ENCODE measurements at places on chromosomes 1 and 21.

DNA sequence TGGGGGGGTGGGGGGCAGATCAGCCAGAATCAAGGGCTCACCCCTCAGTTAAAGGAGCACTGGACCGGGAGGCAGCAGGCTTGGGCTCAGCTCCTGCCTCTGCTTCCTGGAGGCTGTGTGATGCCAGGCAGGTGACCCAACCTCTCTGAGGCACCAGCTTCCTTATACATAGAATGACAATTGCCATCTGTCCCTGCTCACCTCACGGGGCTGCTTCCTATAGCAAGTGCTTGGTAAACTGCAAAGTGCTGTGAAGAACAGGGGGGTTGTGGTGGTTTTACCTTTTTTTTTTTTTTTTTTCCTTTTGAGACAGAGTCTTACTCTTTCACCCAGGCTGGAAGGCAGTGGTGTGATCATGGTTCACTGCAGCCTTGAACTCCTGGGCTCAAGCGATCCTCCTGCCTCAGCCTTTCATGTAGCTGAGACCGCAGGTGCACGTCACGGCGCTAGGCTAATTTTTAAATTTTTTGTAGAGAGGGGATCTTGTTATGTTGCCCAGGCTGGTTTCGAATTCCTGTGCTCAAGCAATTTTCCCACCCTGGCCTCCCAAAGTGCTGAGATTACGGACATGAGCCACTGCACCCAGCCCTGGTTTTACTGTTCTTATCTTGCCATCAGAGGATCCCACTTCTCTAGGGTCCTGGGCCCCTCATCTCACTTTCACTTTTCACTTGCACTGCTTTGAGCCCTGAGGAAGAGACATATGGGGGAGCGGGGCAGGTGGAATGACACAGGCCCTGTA lies 11.6 kb downstream of the KCNQ4 start:
- no peak for DNase-seq

- DNase-seq = no peak
Measured at GRCh38 chr1:32501865-32502264, 37.0 kb downstream of the ZBTB8B start.

DNA sequence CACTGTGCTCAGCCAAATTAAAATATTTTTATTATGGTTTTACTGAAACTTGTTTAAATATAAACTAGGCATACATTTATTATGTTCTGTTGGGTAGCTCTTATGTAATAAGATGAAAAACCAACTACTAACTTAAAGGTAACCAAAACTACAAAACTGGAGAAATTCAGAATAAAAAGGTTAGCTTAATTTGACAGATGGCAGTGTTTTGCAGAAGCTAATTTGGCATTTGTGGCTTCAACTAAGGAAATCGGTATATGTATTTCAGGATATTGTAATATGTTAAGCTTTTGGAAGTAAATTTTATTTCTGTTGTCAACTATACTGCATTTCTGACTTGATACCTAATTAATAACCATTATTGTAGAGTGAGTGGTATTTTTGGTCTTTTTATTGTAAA lies 18.8 kb downstream of the USP25 start:
- no peak for DNase-seq

- no peak for DNase-seq
Measured at GRCh38 chr21:31838586-31839355, 34.0 kb upstream of the HUNK start.

GRCh38 chr1:67383999-67384638 lies 46.1 kb downstream of the SERBP1 start:
- DNase-seq = no peak

GRCh38 chr1:207388721-207389120 lies 65.4 kb upstream of the CR2 start:
- DNase-seq = no peak

DNA sequence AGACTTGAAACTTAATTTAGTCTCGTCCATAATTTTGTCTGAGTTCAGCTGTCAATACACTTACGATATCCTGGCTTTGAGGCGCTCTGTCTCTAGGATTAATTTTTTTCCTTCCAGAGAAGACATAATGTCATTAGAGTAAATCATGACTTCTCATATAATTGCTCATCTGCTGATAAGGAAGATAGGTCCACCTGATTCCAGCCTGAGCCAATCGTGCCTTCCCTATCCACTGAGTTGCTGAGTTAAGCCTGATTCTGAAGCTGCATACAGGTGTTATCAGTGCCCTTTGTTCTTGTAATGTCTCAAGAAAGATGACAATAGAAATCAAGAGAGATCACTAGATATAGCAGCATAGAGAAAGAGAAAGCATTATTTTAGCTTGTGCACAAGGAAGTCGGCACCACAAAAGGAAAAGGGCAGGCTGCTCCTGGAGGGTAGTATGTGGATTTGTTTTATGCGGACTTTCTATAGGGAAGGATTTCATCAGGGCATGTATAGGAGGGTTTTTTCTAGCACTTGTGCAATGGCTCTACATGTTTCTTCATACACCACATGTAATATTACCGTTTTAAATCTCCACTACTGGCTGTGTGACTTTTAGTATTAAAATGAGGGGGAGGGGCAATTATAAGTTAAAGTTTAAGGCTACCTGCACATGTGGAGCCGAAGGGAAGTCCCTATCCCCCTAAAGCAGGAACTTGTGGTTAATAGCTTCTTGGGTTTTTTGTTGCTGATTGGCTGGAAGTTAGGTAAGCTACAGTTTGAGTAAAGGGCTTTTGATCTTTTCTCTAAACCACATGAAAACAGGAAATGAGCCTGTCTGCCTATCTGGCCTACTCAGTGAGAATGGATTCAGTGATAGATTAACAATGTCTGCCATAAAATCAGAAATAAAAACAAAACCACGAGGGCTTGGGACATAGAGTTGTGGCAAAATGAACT lies 133.4 kb downstream of the PLPPR5 start:
- no peak for DNase-seq

GRCh38 chr1:222926566-222926965 lies 111.7 kb downstream of the DISP1 start:
- DNase-seq = no peak

GRCh38 chr1:113760102-113761080 lies 1.1 kb upstream of the PHTF1 start:
- DNase-seq = no peak

Measured in keratinocyte (primary cell).